ENCODE measurements at places on chromosomes 16 and 17. TPM values are rescaled to one million over a fixed set of nuclear protein-coding genes. Genes with fewer than 3 reads are reported as not detected.
A peak's percentile ranks its signal among the peaks of the same experiment; 100 is the strongest.

Gene CACNG1
- not detected for total RNA-seq

Gene MAP2K6
- 8.3 TPM for total RNA-seq

DNA sequence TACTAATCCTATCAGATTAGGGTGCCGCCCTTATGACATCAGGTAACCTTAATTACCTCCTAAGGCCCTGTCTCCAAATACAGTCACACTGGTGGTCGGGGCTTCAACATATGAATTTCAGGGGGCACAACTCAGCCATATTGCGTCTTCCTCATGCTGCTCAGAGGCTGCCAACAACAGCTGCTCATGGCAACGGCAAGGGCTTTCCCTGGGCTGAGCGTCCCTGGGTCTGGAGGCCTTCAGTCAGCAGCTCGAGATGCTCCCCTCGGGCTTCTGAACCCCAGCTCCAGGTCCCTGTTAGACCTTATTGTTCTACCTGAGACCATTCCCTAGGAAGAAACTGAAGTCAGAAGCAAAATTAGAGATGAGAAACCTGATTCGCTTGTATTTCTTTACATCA lies 157.2 kb downstream of the TMEM132E start:
- no peak overlapping the region for H3K4me3 ChIP-seq
- no peak overlapping the region for H3K27ac ChIP-seq
- no peaks in the 10 kb centered on the region for H3K36me3 ChIP-seq
- H3K27me3 ChIP-seq, result no peaks in the 10 kb centered on the region
- H3K4me1 ChIP-seq, result no peaks in the 10 kb centered on the region

DNA sequence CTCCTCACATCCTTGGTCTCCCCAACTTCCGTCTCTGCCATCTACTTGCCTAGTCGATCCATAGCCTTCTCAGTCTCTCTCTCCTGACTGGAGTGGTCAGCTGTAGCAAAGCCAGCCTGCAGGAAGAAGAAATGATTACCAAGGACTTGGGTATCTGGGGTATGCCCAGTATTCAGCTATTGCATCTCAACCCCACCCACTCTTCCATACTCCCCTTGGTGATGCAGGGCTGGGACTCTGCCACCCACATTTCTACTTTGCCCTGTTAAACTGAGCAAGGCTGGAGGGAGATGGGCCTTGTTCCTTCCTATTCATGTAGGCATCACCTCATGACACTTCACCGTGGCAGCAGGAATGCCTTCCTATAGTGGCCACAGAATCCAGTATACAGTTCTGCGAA lies 2.3 kb downstream of the COPRS start:
- no peak for DNase-seq
- peaks cover 19% of the 10 kb centered on the region for H3K36me3 ChIP-seq
- H3K27ac ChIP-seq, result no peak overlapping the region
- H3K4me3 ChIP-seq, result no peak overlapping the region
- no peaks in the 10 kb centered on the region for H3K27me3 ChIP-seq
- H3K4me1 ChIP-seq, result peaks cover 27% of the 10 kb centered on the region

GRCh38 chr16:84648595-84649510 lies 542 bp downstream of the KLHL36 start:
- peak overlapping the region; percentile 59 for H3K27ac ChIP-seq
- peak; percentile 76 for DNase-seq
- peaks cover 22% of the 10 kb centered on the region for H3K27me3 ChIP-seq
- peak overlapping the region; percentile 87 for H3K4me3 ChIP-seq

DNA sequence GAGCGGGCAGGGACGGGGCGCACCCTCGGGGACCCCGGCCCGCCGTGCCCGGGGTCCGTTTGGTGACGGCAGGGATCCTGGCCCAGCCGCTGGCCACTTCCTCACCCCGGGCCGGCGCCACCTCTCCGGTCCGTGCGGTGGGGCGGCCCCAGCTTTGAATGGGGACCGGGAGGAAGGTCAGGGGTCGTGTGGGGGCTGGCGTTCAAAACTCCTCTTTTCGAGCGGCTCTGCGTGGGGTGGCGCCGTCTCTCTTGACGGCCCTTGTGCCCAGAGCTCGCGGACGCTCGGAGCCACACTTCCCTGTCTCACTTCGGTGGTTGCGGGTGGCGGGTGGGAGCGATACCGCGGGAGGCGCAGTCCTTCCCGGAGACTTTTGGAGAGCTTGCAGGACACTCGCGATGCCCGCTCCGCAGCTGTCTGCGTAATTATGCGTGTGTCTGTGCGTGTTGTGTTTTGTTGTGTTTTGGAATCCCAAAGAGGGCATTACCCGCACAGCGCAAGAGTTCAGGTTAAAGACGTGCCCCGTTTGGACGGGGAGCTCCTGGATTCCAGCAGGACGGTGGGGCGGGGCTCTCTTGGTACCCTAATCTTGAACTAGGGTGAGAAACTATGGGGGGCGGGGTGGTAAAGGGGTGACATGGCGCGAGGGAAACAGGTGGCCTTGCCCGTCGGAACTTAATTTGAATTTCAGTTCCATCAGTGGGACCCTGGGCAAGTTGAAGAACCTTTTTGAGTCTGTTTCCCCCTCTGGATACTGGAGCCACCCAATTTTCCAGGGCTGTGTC lies 637 bp downstream of the PLCG2 start:
- peak overlapping the region; percentile 38 for H3K27ac ChIP-seq
- peaks cover 100% of the 10 kb centered on the region for H3K27me3 ChIP-seq

DNA sequence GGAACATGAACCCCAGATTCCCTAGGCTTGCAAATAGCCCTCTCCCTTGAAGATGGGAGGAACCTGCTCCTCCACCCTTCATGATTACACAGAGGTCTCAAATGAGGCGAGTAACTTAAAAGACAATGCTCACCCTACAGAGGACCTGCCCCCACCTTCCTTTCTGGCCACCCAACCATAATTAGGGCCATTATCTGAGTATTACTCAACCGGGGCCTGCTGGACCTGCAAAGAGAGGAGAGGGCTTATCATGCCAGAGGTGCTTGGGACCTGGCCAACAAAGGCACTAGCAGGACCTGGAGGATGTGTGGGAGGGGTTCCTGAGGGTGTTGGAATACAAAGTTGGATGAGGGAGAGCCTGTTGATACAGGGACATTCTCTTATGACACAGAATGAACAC lies 42.4 kb downstream of the RNF157 start:
- no peaks in the 10 kb centered on the region for H3K27me3 ChIP-seq
- no peak for DNase-seq
- no peak overlapping the region for H3K4me3 ChIP-seq
- no peak overlapping the region for H3K27ac ChIP-seq
- H3K36me3 ChIP-seq, result no peaks in the 10 kb centered on the region
- no peaks in the 10 kb centered on the region for H3K4me1 ChIP-seq

- no peak overlapping the region for H3K4me3 ChIP-seq
- peak overlapping the region; percentile 2 for H3K27ac ChIP-seq
- peaks cover 45% of the 10 kb centered on the region for H3K4me1 ChIP-seq
- H3K36me3 ChIP-seq, result no peaks in the 10 kb centered on the region
- H3K27me3 ChIP-seq, result no peaks in the 10 kb centered on the region
Observed at GRCh38 chr17:72725433-72726068, 366.9 kb downstream of the SLC39A11 start.

DNA sequence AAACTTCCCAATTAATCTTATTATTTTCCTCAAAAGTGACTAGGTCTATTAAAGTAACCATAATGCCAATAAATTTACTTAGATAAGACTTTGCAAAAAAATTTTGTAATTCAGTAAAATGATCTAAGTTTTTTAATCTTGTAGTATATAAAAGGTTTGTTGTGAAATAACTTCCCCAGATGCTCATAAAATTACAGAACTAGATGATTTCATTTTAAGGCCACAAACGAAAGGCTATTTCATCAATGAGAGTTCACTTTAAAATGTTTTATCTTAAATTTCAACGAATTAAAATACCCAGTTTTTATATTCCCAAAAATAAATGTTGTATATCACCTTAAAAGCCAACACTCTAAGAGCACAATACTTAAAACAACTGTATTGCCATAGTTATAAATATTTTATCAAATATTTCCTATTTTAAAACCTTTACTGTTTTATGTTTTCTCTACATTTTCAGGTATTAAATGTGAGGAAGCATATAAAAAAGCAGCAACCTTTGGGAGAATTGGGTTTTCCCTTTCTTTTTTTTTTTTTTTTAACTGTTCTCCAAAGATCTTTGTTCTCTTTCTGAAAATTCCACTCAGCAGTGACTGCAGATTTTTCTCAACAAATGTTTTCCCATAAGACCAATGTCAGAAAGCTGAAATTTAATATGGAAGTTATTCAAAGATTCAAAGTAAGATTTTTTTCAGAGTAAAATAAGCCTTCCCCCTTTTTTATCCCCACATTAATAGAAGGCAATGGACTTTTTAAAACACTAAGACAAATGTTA lies 169.9 kb downstream of the CYB561 start:
- DNase-seq, result no peak
- peak overlapping the region; percentile 92 for H3K27ac ChIP-seq
- H3K27me3 ChIP-seq, result no peaks in the 10 kb centered on the region
- H3K4me1 ChIP-seq, result peaks cover 20% of the 10 kb centered on the region

DNA sequence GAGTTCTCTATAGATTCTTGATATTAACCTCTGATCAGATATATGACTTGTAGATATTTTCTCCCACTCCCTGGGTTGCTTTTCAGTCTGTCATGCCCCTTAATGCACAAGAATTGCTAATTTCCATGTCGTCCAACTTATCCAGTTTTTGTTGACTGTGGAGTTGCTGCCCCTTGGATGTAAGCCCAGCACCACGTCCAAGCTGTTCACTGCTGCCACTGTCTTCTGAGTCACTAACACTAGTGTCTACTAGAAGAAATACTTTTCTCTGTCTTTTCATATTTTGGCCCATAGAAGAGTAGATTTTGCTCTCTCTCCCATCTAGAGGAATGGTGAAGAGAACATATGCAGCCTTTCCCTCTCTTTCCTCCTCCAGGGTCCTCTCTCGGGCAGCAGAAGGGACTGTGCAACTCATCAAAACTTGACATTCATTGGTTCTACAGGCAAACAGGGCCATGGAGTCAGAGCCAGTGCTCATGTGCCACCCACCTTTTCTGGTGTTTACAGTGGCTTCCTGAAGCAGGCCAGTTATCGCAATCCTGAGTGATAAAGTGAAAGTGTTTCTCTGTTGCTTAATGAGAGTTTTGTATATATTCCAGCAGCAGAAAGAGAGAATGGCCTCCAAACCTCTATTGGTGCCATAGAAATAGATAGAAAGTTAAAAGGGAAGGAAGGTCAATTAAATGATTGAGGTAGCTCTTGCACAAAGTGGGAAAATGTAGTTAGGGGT lies 22.6 kb upstream of the PMP22 start:
- H3K36me3 ChIP-seq, result peaks cover 6% of the 10 kb centered on the region
- H3K27ac ChIP-seq, result no peak overlapping the region
- DNase-seq, result no peak
- peaks cover 6% of the 10 kb centered on the region for H3K4me1 ChIP-seq
- peaks cover 21% of the 10 kb centered on the region for H3K27me3 ChIP-seq

DNA sequence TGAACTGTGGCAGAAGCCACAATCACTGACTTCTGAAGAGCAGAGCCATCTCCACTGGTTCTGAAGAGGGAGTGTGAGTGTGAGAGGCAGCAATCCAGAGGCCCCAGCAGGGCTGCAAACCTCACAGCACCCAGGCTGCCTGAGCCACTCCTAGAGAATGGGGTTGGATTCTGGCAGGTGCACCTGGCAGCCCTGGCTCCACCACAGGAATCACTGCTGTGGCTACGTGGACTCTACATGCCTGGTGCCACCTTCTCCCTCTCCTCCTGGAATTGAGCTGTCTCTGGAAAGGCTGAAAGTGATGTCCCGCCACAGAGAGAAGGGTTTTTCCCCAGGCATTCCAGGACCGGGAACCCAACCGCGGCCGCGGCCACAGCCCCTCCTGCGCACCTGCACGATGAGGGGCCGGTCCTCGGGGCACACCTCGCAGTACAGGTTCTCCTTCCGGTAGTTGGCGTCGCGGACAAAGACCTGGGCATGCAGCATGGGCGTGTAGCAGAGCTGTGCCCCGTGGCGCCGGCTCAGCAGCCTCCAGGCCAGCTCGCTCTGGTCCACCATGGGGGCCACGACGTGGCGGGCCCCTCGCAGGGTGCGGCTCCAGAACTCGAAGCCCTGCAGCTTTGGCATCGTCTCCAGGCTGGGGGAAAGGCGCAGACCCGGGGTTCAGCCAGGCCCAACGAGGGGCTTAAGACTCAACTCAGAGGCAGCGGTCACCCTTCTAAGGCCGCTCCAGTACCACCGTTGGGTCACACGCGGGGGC lies 991 bp downstream of the DUS1L start:
- H3K4me3 ChIP-seq, result peak overlapping the region; percentile 74
- DNase-seq, result peak; percentile 56
- H3K4me1 ChIP-seq, result no peaks in the 10 kb centered on the region
- peaks cover 44% of the 10 kb centered on the region for H3K36me3 ChIP-seq

DNA sequence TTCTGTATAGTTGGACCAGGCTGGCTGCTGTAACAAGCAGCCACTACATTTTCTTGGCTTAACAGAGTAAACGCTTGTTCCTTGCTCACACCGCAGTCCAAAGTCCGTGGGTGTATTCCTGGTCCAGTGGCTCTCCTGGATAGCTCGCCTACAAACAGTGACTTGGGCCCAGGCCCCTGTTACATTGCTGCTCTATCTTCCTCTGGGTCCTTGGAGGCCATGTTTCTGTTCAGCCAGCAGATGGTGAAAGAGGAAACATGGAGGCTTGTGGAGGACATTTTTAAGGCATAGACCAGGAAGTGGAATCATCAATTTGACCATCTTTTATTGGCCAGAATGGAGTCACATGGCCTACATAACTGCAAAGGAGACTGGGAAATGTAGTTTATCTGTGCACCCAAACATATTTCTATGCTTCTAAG lies 55.1 kb downstream of the ATP2C2 start:
- H3K4me1 ChIP-seq, result no peaks in the 10 kb centered on the region
- no peak overlapping the region for H3K27ac ChIP-seq
- H3K27me3 ChIP-seq, result no peaks in the 10 kb centered on the region
- no peak overlapping the region for H3K4me3 ChIP-seq
